Peyer's patch (tissue), 4 donors: ENCODE measurements at places on chromosomes 6 and 20. TPM values are rescaled to one million over a fixed set of nuclear protein-coding genes. Genes with fewer than 3 reads are reported as not detected.

GRCh38 chr20:3101737-3102574, 17.4 kb upstream of the AVP start:
- DNase-seq, result no peak
- H3K27ac ChIP-seq, result no peak overlapping the region
- H3K4me1 ChIP-seq, result no peaks in the 10 kb centered on the region
- H3K4me3 ChIP-seq, result no peak overlapping the region

DNA sequence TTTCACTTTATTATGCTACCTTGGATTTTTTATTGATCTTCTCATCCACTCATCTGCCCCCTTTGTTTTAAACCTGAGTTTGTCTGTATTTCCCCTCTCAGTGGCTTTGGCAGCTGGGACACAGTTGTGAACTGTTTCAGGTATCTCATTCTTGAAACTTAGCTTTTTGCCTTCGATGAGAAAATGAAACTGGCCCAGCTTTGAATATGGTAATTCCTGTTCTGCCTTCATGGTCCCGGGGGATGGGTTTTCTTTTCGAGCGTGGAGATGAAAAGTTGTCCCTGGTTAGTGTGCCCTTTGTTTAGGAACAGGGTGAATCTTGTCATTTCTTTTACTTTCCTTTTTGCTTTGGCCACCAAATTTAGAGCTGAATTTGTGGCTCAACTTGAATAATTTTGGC, 25.6 kb downstream of the DHX35 start:
- peaks cover 26% of the 10 kb centered on the region for H3K4me1 ChIP-seq
- no peaks in the 10 kb centered on the region for H3K36me3 ChIP-seq
- H3K27ac ChIP-seq, result peak overlapping the region; percentile 77
- H3K27me3 ChIP-seq, result no peaks in the 10 kb centered on the region
- DNase-seq, result no peak
- H3K4me3 ChIP-seq, result no peak overlapping the region

GRCh38 chr20:55881204-55881603, 124.1 kb downstream of the CBLN4 start:
- no peak for DNase-seq
- H3K27me3 ChIP-seq, result no peaks in the 10 kb centered on the region
- H3K36me3 ChIP-seq, result no peaks in the 10 kb centered on the region
- H3K4me3 ChIP-seq, result no peak overlapping the region

DNA sequence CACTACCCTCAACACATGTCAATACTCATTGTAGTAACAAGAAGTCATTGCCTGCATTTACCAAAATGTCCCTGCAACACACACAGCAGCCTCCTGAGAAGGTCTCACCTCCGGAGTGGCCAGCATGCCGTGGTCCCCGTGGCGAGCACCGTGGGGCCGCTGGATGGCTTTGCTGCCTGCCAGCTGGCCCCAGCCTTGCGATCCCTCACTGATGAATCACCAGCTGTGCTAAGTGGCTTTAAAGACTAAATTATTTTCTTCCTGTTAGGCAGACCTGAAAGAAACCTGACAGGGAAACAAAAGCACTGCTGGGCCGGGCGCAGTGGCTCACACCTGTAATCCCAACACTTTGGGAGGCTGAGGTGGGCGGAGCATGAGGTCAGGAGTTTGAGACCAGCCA, 306.7 kb downstream of the CDH4 start:
- no peak overlapping the region for H3K4me3 ChIP-seq
- no peaks in the 10 kb centered on the region for H3K36me3 ChIP-seq
- H3K4me1 ChIP-seq, result no peaks in the 10 kb centered on the region
- H3K27me3 ChIP-seq, result no peaks in the 10 kb centered on the region
- no peak overlapping the region for H3K27ac ChIP-seq
- no peak for DNase-seq

DNA sequence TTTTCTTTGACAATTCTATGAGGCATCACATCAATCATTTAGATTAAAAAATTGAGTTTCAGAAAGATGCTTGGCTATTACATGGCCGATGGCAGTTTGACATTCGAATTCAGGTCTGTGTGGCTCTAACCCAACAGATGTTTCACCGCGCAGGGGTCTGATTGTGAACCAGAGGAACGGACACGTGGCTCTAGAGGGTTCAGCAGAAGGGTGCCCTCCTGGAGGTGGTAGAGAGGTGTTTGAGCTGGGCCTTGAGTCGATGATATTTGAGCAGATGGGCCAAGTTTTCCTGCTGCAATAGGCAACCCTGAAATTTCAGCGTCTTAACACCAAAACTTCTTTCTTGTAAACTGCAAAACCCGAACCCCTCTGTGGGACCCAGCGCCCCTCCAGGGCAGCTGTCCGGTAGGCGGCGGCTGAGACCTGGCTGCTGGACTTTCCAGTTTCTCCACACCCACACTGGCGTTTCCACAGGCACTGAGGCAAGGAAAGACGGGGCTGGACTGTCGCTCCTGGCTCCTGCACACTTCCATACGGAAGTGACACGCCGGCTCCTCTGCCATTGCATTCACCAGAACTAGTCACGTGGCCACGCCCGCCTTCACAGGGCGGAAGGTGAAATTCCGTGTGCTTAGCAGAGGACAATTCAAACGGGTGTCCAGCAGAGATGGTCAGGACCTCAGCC, 11.3 kb upstream of the AFDN start:
- no peak for DNase-seq
- H3K4me3 ChIP-seq, result no peak overlapping the region
- no peaks in the 10 kb centered on the region for H3K4me1 ChIP-seq

- H3K27me3 ChIP-seq, result no peaks in the 10 kb centered on the region
- no peaks in the 10 kb centered on the region for H3K4me1 ChIP-seq
- no peak overlapping the region for H3K27ac ChIP-seq
These were observed 73.1 kb downstream of the AGPAT4 start for GRCh38 chr6:161200610-161201370.

- no peak for DNase-seq
- peak overlapping the region; percentile 11 for H3K27ac ChIP-seq
- no peaks in the 10 kb centered on the region for H3K27me3 ChIP-seq
- H3K36me3 ChIP-seq, result no peaks in the 10 kb centered on the region
- H3K4me1 ChIP-seq, result no peaks in the 10 kb centered on the region
These were observed 140.1 kb downstream of the NRN1 start for GRCh38 chr6:5866547-5867051.

- H3K27me3 ChIP-seq, result no peaks in the 10 kb centered on the region
- no peaks in the 10 kb centered on the region for H3K36me3 ChIP-seq
- H3K27ac ChIP-seq, result no peak overlapping the region
- no peak for DNase-seq
- H3K4me1 ChIP-seq, result no peaks in the 10 kb centered on the region
These were observed 163.6 kb upstream of the RIMS1 start for GRCh38 chr6:71722736-71723135.

DNA sequence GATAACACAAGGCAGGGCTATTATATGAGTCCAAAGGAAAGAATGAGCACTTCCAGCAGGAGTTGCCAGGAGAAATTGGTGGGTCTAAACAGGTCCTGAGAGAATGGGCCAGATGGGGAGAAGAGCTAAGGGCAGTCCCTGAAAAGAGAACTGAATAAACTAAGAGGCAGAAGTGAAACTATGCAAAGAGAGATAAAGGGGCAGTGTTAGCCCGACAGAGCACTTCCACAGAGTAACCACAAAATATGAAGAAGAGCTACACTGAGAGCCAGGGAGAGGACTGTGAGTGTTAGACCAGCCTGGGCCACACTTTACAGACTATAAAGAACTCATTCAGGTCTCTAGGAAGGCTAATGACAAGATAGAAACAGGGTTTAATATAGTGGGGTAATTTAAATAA, 43.8 kb downstream of the RALGAPA2 start:
- H3K27ac ChIP-seq, result no peak overlapping the region
- DNase-seq, result no peak
- H3K4me1 ChIP-seq, result no peaks in the 10 kb centered on the region
- H3K27me3 ChIP-seq, result no peaks in the 10 kb centered on the region
- no peak overlapping the region for H3K4me3 ChIP-seq

DNA sequence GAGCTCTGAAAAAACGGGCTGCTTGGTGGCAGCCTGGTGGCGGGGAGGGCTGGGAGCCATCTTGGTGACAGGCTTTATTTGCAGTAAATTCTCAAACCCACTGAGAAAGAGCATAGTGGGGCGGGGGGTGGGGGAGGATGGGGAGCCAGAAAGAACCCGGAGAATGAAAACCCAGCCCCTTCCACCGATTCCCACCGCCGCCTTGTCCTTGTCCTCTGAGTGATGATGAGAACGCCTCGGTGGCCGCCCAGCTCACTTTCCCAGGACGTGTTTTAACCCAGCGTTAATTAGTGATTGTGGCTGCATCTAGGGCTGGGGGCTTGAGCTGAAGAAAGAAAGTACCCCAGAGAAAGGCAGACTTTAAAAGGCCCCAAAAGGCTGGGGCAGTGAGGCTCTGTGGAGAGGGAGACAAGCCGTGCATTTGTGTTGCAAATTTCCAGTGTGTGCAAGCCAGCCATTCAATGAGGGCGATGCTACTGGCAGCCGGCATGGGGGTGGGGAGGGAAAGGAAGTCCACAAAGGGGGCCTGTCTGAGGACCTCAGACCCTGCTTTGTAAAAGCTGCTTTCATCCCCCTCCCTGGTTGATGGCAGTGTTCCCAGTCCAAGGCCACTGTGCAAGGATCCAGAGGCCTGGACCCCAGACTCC, 6.2 kb upstream of the GHRH start:
- no peaks in the 10 kb centered on the region for H3K27me3 ChIP-seq
- no peaks in the 10 kb centered on the region for H3K36me3 ChIP-seq
- no peak for DNase-seq
- H3K27ac ChIP-seq, result no peak overlapping the region

DNA sequence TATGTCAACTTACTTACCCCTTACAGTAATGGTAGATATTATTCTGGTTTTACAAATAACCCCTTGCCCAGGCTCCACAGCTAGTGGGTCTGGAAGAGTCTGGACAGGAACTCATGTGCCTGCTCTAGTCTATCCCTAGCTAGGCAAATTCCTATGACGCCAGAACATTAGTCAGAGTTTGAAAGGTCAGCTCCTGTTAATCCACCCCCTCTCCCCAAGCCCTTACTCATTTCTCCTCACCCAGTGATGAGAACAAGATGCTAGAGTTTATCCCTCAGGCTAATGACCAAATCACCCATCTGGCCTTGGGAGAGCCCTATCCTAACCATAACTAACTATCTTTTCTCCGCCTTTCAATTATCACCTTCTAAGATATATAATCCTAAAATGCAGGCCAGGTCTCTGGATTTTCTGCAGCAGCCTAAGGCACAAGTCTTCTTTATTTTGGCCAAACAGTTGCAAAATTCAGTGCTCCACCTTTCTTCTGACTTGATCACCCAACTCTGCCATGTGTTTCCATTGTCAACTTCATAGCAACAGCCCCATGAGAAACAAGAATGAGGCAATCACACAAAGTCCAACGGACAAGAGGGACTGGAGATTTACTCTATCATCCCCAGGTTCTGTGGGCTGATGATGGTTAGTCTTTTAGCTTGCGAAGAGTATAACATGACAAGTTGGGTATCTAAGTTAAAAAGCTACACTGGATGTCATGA, 113.3 kb downstream of the TASP1 start:
- H3K27ac ChIP-seq, result no peak overlapping the region
- H3K4me1 ChIP-seq, result no peaks in the 10 kb centered on the region
- DNase-seq, result no peak
- no peaks in the 10 kb centered on the region for H3K36me3 ChIP-seq

- H3K4me1 ChIP-seq, result peaks cover 3% of the 10 kb centered on the region
- H3K4me3 ChIP-seq, result no peak overlapping the region
- H3K36me3 ChIP-seq, result no peaks in the 10 kb centered on the region
- H3K27me3 ChIP-seq, result no peaks in the 10 kb centered on the region
- no peak for DNase-seq
These were observed 36.7 kb upstream of the AKIRIN2 start for GRCh38 chr6:87738744-87739143.

- no peak overlapping the region for H3K27ac ChIP-seq
- no peak for DNase-seq
- no peaks in the 10 kb centered on the region for H3K27me3 ChIP-seq
- H3K4me1 ChIP-seq, result no peaks in the 10 kb centered on the region
- H3K36me3 ChIP-seq, result no peaks in the 10 kb centered on the region
- no peak overlapping the region for H3K4me3 ChIP-seq
These were observed 6.3 kb downstream of the RBBP8NL start for GRCh38 chr20:62420846-62421715.

GRCh38 chr20:47139934-47140535, 216.5 kb downstream of the ZMYND8 start:
- no peaks in the 10 kb centered on the region for H3K36me3 ChIP-seq
- H3K27ac ChIP-seq, result no peak overlapping the region
- H3K4me1 ChIP-seq, result no peaks in the 10 kb centered on the region
- no peaks in the 10 kb centered on the region for H3K27me3 ChIP-seq
- no peak overlapping the region for H3K4me3 ChIP-seq

GRCh38 chr20:6061544-6061943, 7.7 kb upstream of the LRRN4 start:
- no peaks in the 10 kb centered on the region for H3K4me1 ChIP-seq
- H3K27me3 ChIP-seq, result no peaks in the 10 kb centered on the region
- H3K27ac ChIP-seq, result no peak overlapping the region
- no peaks in the 10 kb centered on the region for H3K36me3 ChIP-seq
- no peak for DNase-seq
- no peak overlapping the region for H3K4me3 ChIP-seq

DNA sequence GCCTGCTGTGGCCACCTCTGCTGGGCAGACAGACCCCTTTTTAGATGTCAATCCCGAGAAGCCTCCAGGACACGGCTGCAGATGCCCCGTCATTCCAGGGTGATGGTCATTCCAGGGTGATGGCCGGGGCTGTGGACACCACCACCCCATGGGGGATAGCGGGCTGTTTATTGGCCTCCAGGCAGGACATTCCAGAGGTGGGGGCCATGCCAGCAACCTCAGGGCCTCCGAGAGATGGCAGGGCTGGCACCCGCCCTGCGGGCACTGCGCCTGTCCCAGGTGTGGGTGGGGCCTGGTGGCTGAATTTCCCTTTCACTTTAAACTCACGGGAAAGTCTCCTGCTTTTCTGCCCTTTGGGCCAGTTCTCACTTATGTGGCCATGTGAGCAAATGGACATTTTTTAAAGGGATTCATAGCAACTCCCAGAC, 14.5 kb downstream of the COL9A3 start:
- H3K27ac ChIP-seq, result no peak overlapping the region
- no peaks in the 10 kb centered on the region for H3K27me3 ChIP-seq
- no peak for DNase-seq
- H3K36me3 ChIP-seq, result no peaks in the 10 kb centered on the region
- peaks cover 2% of the 10 kb centered on the region for H3K4me1 ChIP-seq

- H3K27me3 ChIP-seq, result no peaks in the 10 kb centered on the region
- no peak overlapping the region for H3K27ac ChIP-seq
- H3K4me1 ChIP-seq, result no peaks in the 10 kb centered on the region
- no peak overlapping the region for H3K4me3 ChIP-seq
- no peak for DNase-seq
- H3K36me3 ChIP-seq, result no peaks in the 10 kb centered on the region
These were observed 129.0 kb downstream of the KIF16B start for GRCh38 chr20:16444057-16444777.

- no peaks in the 10 kb centered on the region for H3K4me1 ChIP-seq
- no peaks in the 10 kb centered on the region for H3K36me3 ChIP-seq
- no peak overlapping the region for H3K27ac ChIP-seq
These were observed 15.7 kb upstream of the E2F1 start for GRCh38 chr20:33701629-33702450.

Gene PRICKLE4
- total RNA-seq, result 23.4 TPM

Gene EYA2
- total RNA-seq, result not detected

Gene GDAP1L1
- 2.3 TPM for total RNA-seq

Gene SLC25A27
- total RNA-seq, result 24.1 TPM

Gene HCK
- total RNA-seq, result 10.9 TPM

Gene HLA-DPB1
- total RNA-seq, result 24.0 TPM
